ENCODE measurements at places on chromosomes 7 and 10. TPM values are rescaled to one million over a fixed set of nuclear protein-coding genes. Genes with fewer than 3 reads are reported as not detected.

The FAM237B gene
- total RNA-seq, result not detected

DNA sequence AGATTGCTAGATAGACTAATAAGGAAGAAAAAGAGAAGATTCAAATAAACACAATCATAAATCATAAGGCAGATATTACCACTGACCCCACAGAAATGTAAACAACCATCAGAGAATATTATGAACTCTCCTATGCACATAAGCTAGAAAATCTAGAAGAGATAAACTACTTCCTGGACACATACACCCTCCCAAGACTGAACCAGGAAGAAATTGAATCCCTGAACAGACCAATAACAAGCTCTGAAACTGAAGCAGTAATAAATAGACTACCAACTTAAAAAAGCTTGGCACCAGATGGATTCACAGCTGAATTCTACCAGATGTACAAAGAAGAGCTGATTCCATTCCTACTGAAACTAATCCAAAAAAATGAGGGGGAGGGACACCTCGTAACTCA, 24.5 kb upstream of the STARD3NL start:
- H3K27ac ChIP-seq, result no peak overlapping the region
- H3K4me3 ChIP-seq, result no peak overlapping the region

The GPR26 gene
- not detected for total RNA-seq

The NUTM2B gene
- total RNA-seq, result 2.5 TPM

DNA sequence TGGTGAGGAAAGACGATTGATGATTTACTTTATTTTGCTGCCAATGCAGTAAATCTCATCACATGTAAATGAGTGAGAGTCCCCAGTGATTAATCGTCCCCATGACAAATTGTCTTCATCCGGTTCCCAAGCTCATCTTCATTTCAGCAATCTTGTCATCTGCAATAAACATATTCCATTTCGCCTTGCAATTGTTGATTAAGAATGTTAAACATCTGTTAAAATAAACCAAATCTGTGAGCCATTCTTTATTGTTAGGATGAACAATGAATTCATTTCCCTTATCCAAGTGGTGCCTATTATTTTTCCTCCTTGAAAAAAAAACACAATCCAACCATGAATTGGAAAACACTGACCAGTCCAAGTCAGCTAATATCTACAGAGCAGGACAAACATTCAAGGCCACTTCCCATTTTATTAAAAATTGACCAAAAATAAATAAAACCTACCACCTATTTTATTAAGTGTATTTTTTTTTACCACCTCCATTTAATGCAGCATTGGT, 36.5 kb downstream of the NPS start:
- H3K4me3 ChIP-seq, result no peak overlapping the region
- no peaks in the 10 kb centered on the region for H3K36me3 ChIP-seq
- H3K27ac ChIP-seq, result no peak overlapping the region
- H3K4me1 ChIP-seq, result no peaks in the 10 kb centered on the region
- H3K27me3 ChIP-seq, result no peaks in the 10 kb centered on the region

DNA sequence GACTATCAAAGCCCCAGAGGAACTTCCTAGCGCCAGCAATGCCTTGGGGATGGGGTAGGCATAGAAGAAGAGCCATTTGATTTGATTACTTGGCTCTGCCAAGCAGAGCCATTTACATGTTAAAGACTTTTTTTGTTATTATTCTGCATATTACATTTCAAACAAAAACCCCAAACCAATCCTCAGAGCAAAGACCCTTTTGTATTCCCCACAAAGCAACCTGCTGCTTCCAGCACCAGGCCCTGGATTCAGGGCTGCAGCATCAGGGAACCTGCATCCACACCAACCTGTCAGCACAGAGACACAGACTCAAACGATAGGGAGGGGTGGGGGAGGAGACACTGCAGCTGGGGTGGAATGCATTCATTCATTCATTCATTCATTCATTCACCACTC, 73.2 kb downstream of the GRID1 start:
- H3K36me3 ChIP-seq, result no peaks in the 10 kb centered on the region
- H3K27ac ChIP-seq, result no peak overlapping the region
- H3K27me3 ChIP-seq, result no peaks in the 10 kb centered on the region
- no peaks in the 10 kb centered on the region for H3K4me1 ChIP-seq

GRCh38 chr7:135275971-135276580, 42.4 kb downstream of the STRA8 start:
- no peaks in the 10 kb centered on the region for H3K4me1 ChIP-seq
- H3K4me3 ChIP-seq, result no peak overlapping the region
- no peak for DNase-seq
- no peaks in the 10 kb centered on the region for H3K27me3 ChIP-seq
- H3K36me3 ChIP-seq, result no peaks in the 10 kb centered on the region

The MET gene
- total RNA-seq, result 74.3 TPM

The RASSF4 gene
- total RNA-seq, result 49.0 TPM

DNA sequence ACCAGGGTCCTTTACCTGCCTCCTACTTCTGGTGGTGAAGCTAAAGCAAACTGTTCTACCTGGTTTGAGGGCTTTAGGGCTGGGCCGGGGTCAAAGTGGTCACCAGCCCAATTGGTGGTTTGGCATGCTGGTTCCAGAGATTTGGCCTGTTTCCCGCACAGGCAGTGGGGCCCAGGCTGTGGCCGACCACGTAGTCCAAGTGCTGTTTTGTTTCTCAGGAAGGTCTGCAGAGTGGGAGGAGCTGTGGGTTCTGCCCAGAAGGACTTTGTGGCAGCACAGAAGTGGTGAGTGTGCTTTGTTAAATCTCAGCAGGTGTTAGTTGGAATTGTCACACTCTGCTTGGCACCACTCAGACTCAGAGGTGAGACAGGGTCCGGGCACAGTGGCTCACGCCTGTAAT, 85.8 kb downstream of the MKX start:
- DNase-seq, result no peak
- H3K27ac ChIP-seq, result no peak overlapping the region
- H3K4me1 ChIP-seq, result no peaks in the 10 kb centered on the region
- H3K36me3 ChIP-seq, result no peaks in the 10 kb centered on the region
- no peaks in the 10 kb centered on the region for H3K27me3 ChIP-seq

DNA sequence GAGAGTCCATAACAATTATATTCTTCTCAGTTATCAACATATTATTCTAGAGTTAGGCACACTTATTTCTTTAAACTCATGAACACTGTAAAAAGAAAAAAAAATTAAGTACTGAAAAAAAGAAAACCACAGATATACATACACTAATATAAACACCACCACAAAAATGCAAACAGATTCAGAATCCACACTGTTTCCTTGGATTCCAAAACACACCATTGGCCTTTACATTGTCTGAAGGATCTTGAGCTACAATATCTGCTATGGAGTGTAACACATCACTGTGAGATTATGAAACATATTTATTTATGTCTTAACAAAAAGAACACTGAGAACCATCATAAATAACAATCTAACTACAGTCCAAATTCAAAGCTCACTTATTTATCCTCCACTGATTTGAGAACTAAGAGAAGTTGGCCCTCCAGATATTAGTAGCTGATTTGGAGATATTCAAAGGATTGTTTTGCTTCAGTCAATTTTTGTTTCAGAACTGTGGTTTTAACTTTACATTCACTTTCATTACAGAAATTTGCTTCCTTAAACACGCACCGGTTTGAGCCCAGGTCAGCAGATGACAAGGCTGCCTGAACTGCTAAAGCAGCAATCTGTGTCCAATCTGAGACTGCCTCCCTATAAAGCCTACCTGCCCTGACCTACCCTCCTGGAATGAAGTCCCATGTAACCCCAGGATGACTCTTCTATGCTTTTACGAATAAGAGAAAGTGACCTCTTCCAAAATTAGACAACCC, 47.0 kb upstream of the CDK1 start:
- peak overlapping the region; percentile 67 for H3K4me3 ChIP-seq
- H3K27me3 ChIP-seq, result peaks cover 8% of the 10 kb centered on the region
- peaks cover 8% of the 10 kb centered on the region for H3K4me1 ChIP-seq

GRCh38 chr10:6997509-6997908, 413.3 kb downstream of the SFMBT2 start:
- H3K27ac ChIP-seq, result no peak overlapping the region
- no peaks in the 10 kb centered on the region for H3K36me3 ChIP-seq
- H3K4me1 ChIP-seq, result no peaks in the 10 kb centered on the region
- H3K27me3 ChIP-seq, result no peaks in the 10 kb centered on the region
- H3K4me3 ChIP-seq, result no peak overlapping the region
- no peak for DNase-seq

DNA sequence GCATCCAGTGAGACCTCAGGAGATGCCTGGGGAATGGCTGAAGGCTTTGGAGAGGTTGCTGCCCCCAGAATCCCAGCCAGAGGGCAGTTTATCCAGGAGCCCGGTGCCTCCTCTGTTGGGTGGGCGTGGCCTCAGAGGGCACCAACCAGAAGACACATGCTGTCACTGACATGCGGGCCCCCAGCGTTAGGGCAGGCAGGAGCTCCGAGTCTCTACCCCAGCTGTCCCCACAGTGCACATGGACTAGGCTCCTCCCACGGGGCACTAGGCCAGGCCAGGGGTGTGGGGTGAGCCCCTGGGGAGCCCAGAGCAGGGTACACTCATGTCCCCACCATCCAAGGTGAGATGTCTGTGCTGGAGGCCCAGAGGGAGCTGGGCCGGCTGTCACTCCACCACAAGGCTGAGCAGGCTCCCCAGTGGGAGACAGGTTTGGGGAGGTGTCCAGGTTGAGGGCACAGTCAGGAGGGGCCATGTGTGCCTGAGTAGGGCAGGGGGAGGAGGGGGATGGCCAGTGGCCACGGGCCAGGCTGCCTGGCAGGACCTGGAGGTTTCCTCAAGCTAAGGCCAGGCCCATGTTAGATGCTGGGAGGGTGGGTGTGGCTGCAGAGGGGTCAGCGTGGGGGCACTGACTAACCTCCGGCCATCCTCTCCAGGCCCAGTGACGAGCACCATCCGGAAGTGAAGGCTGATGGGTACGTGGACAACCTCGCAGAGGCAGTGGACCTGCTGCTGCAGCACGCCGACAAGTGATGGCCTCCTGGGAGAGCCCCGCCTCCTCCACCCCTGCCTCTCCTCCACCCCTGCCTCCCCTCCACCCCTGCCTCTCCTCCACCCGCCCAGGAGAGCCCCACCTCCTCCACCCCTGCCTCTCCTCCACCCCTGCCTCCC, 131.3 kb downstream of the FAM53B start:
- no peaks in the 10 kb centered on the region for H3K27me3 ChIP-seq
- no peak overlapping the region for H3K4me3 ChIP-seq
- DNase-seq, result no peak
- H3K27ac ChIP-seq, result no peak overlapping the region
- H3K4me1 ChIP-seq, result peaks cover 38% of the 10 kb centered on the region

The CNPY1 gene
- total RNA-seq, result not detected

GRCh38 chr7:24883622-24884013, 96.4 kb downstream of the OSBPL3 start:
- no peak overlapping the region for H3K27ac ChIP-seq
- H3K4me1 ChIP-seq, result peaks cover 21% of the 10 kb centered on the region
- no peaks in the 10 kb centered on the region for H3K36me3 ChIP-seq
- DNase-seq, result no peak

The TFAM gene
- total RNA-seq, result 25.9 TPM

DNA sequence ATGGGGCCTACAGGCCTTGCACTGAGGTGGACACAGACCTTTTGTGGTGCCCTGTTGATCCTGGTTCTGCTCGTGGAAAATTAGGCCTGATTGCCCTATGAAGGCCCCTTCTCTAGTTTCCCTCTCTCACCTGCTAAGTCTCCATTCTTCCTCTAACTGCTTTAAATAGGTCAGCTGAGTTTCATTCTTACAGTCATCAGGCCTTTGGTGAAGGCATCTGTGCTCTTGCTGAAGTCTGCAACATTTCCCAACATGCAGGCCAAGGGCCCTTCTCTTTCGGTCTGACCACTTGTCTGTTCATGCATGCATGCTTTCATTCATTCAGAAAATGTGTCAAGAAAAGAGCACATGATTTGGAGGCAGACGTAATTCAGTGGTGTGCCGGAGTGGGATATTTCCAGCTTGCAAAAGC, 244.0 kb downstream of the BUB3 start:
- H3K4me3 ChIP-seq, result no peak overlapping the region
- no peaks in the 10 kb centered on the region for H3K27me3 ChIP-seq
- DNase-seq, result no peak
- H3K36me3 ChIP-seq, result no peaks in the 10 kb centered on the region
- H3K4me1 ChIP-seq, result no peaks in the 10 kb centered on the region

- no peaks in the 10 kb centered on the region for H3K36me3 ChIP-seq
- H3K4me1 ChIP-seq, result peaks cover 17% of the 10 kb centered on the region
- no peak overlapping the region for H3K4me3 ChIP-seq
- DNase-seq, result no peak
Measured at GRCh38 chr7:31885171-31885570, 185.0 kb downstream of the PDE1C start.

The EIF4EBP2 gene
- total RNA-seq, result 77.2 TPM

The AGAP9 gene
- total RNA-seq, result 5.1 TPM

GRCh38 chr10:106387063-106387462, 777.4 kb downstream of the SORCS1 start:
- H3K4me1 ChIP-seq, result no peaks in the 10 kb centered on the region
- DNase-seq, result no peak
- no peak overlapping the region for H3K4me3 ChIP-seq
- no peak overlapping the region for H3K27ac ChIP-seq
- no peaks in the 10 kb centered on the region for H3K27me3 ChIP-seq
- H3K36me3 ChIP-seq, result no peaks in the 10 kb centered on the region

The SLC26A5 gene
- total RNA-seq, result 1.8 TPM

The NPC1L1 gene
- 0.21 TPM for total RNA-seq

The CRCP gene
- 35.5 TPM for total RNA-seq

The EBLN1 gene
- not detected for total RNA-seq

The MORN4 gene
- 5.4 TPM for total RNA-seq

DNA sequence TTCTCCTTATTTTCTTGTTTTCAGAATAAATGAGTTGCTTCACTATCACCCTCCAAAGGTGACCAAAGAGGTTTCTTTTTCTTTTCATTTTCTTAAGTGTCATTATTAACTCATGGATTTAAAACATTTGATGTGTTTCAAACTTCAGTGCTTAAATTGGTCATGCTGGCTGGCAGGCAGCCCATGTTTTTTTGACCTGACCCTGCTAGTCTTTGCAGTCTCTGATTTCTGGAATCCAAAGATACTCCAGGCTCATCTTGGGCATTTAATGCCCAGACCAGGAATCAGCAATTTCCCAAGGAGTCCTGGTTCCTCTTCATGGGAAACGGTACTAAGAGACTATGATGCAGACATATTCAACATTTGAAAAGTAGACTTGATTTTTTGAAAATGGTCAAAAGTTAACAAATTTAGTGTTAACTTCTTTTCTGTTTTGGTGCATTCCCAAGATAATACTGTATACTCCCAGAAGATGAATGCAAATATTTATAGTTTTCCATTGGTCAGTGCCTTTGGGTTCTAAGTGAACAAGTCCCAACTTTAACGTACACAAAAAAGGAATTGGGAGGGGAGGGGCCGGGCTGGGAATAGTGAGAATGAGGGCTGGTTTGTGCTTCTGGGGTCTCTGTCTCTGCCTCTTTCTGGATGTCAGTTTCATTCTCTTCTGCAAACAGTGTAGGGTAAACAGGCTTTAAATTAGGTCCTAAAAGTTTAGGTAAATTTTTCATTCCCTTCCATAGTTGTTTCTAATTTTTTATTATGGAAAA, 19.8 kb downstream of the NUB1 start:
- DNase-seq, result no peak
- no peak overlapping the region for H3K27ac ChIP-seq
- H3K36me3 ChIP-seq, result peaks cover 81% of the 10 kb centered on the region
- H3K27me3 ChIP-seq, result no peaks in the 10 kb centered on the region

Data from lower lobe of right lung (tissue), 2 donors.